ENCODE measurements at places on chromosomes 5 and 9.

- no peak for DNase-seq
Measured at GRCh38 chr5:115262011-115262320, 711 bp downstream of the PGGT1B start.

DNA sequence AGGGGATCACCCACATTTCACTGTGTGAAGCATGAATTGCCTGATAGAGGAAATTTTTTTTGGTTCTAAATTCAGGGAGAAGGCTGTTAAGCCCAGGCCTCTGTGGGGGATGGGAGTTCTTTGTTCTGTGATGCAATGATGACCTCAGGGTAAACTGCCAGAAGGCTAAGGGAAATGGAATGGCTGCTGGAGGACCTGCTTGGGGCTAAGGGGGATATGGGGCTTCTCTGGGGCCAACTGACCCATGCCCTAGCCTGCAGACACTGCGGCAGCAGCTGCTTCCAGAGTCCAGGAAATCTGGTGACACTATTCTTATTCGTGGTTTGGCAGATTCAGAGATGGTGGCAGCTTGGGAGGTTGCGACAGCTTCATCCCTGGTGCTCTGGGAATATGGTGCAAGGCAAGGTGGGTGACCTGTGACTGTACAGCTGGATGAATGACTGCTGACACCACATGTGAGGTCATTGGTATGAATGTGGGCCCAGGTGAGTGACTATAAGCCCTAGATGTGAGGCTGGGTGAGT is 30.3 kb downstream of the VCP start:
- DNase-seq = no peak

DNA sequence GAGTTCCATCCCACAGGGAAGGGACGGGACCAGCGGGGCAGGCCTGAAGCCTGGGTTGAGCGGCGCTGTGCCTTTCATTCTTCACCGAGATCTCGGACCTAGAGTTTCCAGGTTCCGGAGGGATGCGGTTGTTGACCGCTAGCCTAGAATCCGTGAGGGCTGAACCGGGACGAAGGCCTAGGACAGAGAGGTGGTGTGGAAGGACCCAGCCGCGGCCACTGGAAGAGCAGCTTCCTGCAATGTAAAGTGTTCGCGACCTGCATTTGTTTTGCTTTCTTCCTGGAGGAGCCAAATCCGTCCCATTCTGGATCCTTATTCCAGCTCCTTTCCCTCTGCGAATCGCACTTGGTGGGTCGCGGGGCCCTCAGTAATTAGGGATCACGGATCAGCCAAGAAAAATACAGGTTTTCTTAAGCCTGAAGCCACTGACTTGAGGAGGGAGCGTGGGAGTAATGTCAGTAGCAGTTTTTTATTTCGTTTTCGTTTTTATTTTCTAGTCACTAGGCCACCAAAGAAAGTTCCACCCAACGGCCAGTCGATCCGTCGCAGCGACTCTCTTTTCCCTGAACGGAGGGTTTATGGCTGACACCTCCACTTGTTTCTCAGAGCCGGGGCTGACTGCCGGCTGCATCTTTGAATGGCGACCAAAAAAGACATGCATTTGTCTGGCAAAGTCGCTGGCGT is 48.6 kb downstream of the ANXA2R start:
- DNase-seq = no peak

- no peak for DNase-seq
Measured at GRCh38 chr5:76497986-76498717, 95.1 kb downstream of the IQGAP2 start.

- no peak for DNase-seq
Measured at GRCh38 chr5:116237917-116238500, 153.2 kb downstream of the COMMD10 start.

DNA sequence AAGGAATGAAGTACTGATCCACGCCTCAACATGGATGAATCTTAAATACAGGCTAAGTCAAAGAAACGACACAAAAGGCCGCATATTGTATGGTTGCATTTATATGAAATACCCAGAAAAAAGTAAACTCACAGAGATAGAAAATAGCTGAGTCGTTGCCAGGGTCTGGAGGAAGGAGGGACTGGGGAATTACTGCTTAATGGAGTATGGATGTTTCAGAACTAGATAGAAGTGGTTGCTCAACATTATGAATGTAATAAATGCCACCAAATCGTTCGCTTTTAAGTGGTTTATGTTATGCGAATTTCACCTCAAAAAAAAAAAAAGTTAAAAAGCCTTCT is 784 bp upstream of the MSANTD3 start:
- no peak for DNase-seq

GRCh38 chr5:124262991-124263571 is 483.4 kb downstream of the ZNF608 start:
- DNase-seq = no peak
